ENCODE measurements at places on chromosomes 3 and 15. TPM values are rescaled to one million over a fixed set of nuclear protein-coding genes. Genes with fewer than 3 reads are reported as not detected.

CCR2 gene
- under 0.01 TPM for total RNA-seq

FSTL1 gene
- 122 TPM for total RNA-seq

PTX3 gene
- total RNA-seq: 7.5 TPM

IQCF5 gene
- not detected for total RNA-seq

CHRNA5 gene
- 2.1 TPM for total RNA-seq

SLC27A2 gene
- 10.9 TPM for total RNA-seq

SCAANT1 gene
- not detected for total RNA-seq

LTK gene
- under 0.01 TPM for total RNA-seq

FAM81A gene
- 0.34 TPM for total RNA-seq

NAALADL2 gene
- total RNA-seq: 0.34 TPM

MFGE8 gene
- total RNA-seq: 23.2 TPM

DPPA2 gene
- total RNA-seq: not detected

C3orf49 gene
- not detected for total RNA-seq

GP9 gene
- not detected for total RNA-seq

GPR171 gene
- total RNA-seq: not detected

ATP1B3 gene
- 101 TPM for total RNA-seq

LIPC gene
- not detected for total RNA-seq

ITIH4 gene
- total RNA-seq: 2.5 TPM

TTLL13 gene
- 0.07 TPM for total RNA-seq

MUSTN1 gene
- total RNA-seq: not detected

SLC6A11 gene
- total RNA-seq: 7.5 TPM

CALML4 gene
- 3.8 TPM for total RNA-seq

RBPMS2 gene
- total RNA-seq: not detected

RLBP1 gene
- total RNA-seq: 0.28 TPM

INKA1 gene
- total RNA-seq: 8.8 TPM

C2CD4A gene
- total RNA-seq: 3.0 TPM

ITIH3 gene
- not detected for total RNA-seq

LNP1 gene
- total RNA-seq: 1.4 TPM

CHRNB4 gene
- total RNA-seq: under 0.01 TPM

CCDC66 gene
- total RNA-seq: 17.1 TPM

TMA7 gene
- total RNA-seq: 224 TPM

TNNC1 gene
- not detected for total RNA-seq

IMPG2 gene
- 0.14 TPM for total RNA-seq

GOLGA8G gene
- total RNA-seq: 0.07 TPM

SAXO2 gene
- total RNA-seq: 3.1 TPM

CCDC39 gene
- total RNA-seq: under 0.01 TPM

TNFAIP8L3 gene
- total RNA-seq: 4.1 TPM

ALG3 gene
- total RNA-seq: 41.7 TPM

PLSCR4 gene
- 1.9 TPM for total RNA-seq

LRTM1 gene
- total RNA-seq: not detected

ACTL6A gene
- total RNA-seq: 139 TPM

PLXNB1 gene
- total RNA-seq: 49.9 TPM

B2M gene
- total RNA-seq: 844 TPM

ARNT2 gene
- total RNA-seq: 0.50 TPM

UBR1 gene
- 29.0 TPM for total RNA-seq

TF gene
- total RNA-seq: 0.21 TPM

SPG11 gene
- total RNA-seq: 75.5 TPM

Data from nasal cavity respiratory epithelium epithelial cell of viscerocranial mucosa (primary cell).